ENCODE measurements at places on chromosomes 2 and 18.

DNA sequence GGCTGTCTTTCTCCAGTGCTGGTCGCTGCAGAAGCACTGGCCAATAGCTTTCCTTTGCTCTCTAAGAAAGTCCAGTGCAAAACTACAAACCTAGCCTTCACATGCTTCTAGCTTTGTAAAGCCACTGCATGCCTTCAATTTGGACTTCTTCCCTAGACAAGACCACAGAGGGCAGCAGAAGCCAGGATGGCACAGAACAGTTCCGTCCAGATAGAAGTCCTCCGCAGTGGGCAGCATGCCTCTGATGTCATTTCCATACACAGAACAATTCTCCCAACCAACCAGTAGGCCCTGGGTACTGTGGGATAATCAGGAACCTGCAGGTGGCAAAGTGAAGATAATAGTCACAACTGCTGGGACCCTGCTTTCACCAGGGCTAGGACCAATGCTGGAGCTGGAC, 3.3 kb downstream of the ST6GAL2 start:
- no peak for DNase-seq

DNA sequence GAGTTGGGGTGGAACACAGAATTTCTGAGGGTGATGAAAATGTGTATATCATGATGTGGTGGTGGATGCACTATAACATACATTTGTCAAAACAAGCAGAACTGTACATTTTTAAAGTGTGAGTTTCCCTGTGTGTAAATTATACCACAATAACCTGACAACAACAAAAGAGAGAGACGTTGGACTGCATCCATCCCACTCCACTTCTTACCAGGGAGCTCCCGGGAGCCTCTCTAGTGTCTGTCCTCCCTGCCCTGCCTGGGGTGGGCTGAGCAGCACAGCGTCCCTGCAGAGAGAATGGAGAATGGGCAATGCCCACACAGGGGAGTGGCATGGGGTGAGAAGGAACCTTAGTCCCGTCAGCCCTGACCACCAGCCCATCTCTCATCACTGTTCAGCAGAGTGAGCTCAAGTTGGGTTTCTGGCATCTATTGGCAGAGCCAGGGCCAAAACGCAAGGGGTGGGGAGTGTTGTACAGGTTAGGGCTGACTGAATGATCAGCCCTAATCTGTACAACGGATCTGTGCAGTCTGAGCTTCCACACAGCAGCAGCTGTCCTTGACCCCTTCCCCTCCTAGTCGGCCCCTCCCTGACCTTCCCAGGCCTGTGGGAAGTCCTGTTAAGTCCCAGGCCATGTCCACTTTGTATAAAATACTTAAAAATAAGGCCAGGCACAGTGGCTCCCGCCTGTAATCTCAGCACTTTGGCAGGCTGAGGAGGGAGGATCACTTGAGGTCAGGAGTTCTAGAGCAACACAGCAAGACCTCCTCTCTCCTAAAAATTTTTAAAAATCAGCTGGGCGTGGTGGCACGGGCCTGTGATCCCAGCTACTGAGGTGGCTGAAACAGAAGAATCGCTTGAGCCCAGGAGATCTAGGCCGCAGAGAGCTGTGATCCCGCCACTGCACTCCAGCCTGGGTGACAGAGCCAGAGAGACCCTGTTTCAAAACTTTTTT, 3.3 kb upstream of the PROC start:
- DNase-seq, result no peak

DNA sequence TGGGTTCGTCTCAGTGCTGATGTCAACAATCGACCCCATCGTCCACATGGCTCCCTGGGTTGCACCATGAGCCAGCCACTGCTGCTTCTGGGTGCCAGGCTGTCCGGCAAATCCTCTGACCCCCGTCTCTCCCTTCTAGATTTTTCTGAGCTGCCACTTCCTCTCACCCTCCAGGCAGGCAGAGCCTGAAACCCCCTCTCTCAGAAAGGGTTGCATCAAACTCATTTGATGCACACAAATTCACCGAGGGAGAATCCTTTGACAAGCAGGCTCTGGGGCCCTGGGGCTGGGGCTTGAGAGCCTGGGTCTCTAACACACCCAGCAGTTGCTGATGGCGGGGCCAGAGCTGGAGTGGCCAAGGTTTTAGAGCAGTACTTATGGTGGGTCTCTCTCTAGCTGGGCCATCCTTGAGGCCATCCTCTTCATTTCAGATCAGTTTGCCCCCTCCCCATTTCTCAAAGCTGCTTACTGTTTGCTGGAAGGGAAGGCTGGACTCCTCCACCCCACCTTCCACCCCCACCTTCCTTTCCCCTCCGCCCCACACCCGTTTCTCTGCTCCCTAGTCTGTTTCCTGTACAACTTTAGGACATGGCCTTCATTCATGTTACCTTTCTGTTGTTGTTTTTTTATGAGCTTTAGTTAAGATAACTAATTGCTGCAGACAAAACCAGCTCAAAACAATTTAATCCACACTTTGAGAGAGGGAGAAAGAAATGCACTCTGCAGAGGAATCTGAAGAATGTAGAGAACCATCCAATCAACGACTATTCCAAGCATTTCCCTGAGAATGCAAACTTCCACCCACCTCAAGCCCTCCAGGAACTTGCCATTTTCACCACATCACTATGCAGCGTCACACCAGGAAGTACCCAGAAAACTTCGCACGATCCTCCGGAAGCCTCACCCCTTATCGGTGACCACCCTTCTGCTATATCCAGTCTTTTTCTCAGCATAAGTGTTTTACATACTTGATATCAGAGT, 69.5 kb downstream of the ARL4C start:
- DNase-seq, result no peak

DNA sequence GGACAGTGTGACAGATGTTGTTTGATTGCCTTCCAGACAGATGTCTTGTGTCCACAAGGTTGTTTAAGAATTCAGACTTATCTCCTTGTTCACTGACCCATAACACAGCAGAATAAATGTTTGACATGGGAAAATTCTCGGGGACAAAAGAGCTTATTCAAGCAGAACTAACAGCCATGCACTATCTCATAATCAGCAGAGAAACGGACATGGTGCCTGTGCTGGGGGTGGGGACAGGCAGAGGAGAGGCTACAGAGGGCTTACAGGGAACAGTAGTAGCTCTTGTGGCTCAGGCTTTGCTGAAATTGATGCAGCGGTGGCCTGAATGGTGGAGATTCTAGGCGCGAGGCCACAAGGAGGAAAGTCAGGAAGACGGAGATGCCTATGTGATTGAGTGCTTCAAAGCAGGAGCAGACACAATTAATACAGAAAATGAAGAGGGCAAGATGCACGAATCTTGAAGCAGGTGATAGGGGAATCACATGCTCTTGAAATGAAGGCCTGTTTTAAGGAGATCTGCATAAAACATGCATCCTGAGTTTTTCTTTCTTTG, 62.0 kb upstream of the CAB39 start:
- no peak for DNase-seq

- DNase-seq, result peak; percentile 3
Measured at GRCh38 chr2:68577183-68577582, 66.2 kb upstream of the PROKR1 start.

DNA sequence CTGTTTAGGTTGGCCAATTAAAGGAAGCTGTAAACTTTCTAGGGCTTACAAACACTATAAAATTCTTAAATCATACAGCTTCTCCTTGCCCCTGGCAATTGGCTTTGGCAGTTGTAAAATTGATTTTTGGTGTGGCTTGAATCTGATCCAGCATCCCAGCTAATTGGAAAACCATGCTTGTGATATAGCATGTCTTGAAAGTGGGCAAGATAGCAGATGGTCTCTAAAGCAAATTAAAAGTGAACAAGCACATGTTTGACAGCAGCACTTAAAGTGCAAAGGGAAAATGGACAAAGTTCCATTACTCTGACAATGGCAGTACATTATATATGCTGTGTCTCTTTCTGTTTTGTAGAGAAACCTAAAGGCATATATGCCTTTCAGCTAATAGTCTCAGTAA, 302.9 kb upstream of the NXPH2 start:
- no peak for DNase-seq

DNA sequence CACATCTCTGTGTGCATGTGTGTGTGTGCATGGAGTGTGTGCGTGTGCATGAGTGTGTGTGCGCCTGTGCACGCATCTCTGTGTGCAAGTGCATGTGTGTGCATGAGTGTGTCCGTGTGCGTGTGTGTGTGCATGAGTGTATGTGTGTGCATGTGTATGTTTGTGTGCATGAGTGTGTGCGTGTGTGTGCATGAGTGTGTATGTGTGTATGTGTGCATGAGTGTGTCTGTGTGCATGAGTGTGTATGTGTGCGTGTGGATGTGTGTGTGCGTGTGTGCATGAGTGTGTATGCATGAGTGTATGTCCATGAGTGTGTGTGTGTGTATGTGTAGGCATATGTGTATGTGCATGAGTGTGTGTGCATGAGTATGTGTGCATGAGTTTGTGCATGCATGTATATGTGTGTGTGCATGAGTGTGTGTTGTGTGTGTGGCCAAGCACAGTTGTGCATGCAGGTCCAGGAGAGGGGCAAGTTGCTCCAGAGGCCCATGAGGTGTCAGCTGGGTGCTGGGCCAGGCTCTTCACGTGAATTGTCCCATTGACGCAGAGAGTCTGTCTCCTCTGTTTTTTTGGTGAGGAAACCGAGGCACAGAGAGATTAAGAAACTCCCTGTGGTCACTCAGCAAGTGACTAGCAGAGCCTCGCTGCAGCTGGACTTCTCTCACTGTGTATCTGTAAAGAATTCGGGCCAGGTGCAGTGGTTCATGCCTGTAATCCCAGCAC, 75.5 kb downstream of the ASB1 start:
- no peak for DNase-seq

DNA sequence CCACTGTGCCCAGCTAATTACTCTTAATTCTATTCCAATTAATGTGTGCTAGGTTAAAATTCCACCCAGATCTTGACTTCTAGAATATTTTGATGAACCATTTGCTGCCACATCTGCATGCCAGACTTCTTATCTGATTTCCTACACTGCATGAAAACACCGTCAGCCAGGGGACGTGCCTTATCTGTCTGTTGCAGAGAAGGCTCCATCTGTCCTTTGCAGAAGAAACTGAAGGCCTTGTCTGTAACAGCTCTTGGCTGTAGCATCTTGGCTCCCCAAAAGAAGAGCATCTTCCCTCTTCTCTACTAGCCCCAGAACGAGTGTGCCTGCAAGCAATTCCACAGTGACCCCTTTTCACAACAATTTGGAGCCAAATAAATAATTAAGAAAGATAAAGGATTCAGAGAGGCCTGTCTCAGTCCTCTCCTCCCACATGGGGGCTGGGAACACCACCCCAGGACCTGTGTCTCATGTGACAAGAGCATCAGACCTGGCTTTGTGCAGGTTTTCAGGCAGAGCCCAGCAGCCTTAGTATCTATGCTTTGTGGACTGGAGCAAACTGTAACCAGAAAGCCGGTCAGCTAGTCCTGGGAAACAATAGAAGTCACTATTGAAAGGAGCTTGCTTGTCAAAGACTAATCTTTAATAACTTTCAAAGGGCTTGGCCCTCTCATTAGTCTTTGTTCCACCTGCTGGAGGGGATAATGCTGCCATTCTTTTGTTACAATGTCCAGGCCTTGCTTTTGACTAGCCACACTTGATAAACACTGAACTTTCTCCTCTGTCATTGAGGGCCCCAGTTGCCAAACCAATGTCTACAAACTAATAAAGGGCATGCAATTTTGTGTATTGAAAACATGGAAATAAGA, 84.0 kb upstream of the NEUROD1 start:
- no peak for DNase-seq

GRCh38 chr2:110958346-110959119, 162.2 kb upstream of the BCL2L11 start:
- DNase-seq, result no peak

GRCh38 chr18:50654658-50655550, 95.0 kb downstream of the MAPK4 start:
- no peak for DNase-seq

DNA sequence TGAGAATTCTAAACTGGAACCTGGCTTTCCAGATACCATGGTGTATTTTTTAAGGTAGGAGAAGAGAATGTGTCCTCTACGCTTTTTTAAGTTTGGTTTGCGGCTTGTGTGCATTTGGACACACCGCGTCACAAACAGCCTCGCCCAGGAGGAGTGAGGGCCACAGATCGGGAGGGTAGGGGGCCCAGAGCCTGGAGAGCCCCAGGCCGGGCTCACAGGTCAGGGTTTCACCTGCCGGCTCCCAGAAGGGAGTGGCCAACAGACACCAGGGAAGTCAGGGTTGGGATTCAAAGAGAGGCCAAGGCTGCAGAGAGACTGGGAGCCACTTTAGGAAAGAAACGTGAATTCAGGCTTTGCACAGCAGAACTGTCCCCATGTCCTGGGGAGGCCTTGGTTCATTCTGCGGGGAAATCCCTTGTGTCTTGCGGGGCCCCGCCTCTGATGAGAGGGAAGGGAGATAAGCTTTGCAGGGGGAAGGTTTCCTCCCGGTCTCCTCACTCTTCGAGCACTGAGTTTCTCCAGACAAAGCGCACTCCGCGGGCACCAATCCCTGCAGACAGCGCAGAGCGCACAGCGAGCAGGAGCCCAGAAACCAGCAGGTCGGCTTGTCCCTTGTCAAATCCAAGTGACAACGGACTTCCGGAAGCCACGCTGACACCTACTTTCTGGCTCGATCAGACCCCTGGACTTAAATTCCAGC, 2.0 kb upstream of the TUBB6 start:
- DNase-seq, result no peak

DNA sequence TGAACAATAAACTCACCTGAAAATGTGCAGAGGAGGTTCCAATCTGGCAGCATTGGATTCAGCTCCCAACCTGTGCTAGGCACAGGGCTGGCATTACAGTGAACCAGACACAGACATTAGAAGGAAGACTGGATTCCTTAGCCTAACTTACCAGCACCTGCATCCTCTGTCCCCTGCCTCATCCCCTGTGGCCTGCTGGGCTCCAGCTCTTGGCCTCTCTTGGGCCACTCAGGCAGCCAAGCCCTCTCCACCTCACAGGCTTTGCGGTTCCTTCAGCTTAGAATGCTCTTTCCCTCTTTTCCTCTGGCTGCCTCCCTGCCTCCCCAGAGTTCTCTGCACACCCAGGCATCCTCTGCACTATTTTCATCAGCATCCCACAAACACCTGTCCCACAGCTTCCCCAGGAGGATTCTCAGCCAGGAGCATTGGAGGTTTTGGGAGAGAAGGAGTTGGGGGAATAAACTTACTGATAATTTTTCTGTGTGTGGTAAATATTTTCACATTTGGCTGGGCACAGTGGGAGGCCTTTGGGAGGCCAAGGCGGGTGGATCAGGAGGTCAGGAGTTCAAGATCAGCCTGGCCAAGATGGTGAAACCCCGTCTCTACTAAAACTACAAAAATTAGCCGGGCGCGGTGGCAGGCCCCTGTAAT, 132.0 kb downstream of the INHBB start:
- DNase-seq, result no peak

GRCh38 chr2:162041485-162041884, 32.5 kb downstream of the DPP4 start:
- DNase-seq, result no peak

- DNase-seq, result no peak
Measured at GRCh38 chr2:226073496-226074160, 674.1 kb downstream of the NYAP2 start.

All from fibroblast of the conjunctiva (primary cell).